ENCODE measurements at places on chromosomes 3 and 15.

DNA sequence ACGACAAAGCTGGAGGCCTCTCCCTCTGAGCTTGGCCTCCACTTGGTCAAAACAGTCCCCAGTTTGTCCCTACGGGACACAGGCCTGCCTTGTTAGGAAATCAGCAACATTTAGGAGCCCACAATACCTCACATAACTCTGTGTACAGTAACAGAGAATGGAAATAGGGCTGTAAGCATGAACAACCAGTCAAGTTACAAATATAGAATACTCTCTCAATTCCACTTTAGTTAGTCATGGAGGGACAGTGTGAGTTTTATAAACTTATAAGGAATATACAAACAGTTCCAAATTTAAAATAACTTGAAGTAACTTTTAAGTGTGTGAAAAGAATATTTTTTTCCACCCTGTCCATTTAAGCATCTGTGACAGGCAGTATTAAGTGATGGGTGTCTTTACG lies 129.4 kb downstream of the PGPEP1L start:
- no peak for DNase-seq

DNA sequence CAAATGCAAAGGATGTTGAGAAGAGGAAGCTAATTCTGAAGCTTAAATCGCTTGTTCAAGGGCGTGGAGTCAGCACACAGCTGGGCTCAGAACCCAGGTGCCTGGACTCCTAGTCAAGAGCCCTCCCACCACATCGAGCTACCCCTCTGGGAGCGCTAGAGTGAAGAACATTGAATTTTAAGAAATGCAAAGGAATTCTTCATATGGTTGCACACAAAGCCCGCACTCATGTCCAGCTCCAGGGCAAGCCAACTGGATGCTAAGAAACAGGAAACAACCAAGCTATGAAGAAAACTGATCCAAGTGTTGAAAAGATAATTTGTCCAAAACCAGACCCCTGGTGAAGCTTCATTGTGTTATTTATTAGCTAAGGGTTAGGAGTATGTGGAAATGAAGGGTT lies 122.3 kb downstream of the ALDH1A2 start:
- no peak for DNase-seq

DNA sequence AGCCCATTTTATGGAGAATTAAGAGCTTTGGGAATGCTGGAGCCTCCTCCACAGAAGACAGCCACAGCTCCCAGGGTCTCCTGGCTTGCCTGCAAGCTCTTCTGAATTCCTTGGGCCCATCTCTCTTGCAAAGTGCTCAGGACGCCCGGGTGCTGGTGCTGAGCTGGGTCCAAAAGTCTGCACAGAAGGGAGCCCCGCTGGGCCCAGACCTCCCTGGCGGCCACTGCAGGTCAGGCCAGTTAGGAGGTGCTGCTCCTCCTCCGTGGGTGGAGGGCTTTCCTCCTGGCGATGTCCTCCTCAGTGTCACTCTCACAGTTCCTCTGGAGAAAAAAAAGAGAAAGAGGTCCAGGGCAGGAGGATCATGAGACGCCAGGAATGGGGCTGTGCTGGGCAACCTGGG lies 74.5 kb upstream of the HERC1 start:
- DNase-seq: no peak

DNA sequence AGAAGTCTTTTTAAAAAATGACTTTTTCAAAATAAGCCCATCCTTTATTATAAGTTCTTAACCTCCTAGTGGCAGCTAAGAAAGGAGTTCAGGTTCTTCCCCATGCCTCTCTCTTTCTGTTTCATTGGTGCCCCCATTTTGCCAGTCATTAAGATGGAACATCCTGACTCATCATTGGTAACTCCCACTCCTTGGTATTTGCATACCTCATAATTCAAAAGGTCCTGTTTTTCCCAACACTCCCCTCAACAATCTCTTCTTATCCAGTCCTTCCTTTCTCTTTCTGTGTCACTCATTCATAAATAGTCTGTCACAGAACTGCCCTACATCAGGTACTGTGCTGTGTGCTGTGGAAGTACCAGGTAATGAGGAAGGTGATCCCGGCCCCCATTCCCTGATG lies 394.0 kb downstream of the FOXP1 start:
- no peak for DNase-seq

DNA sequence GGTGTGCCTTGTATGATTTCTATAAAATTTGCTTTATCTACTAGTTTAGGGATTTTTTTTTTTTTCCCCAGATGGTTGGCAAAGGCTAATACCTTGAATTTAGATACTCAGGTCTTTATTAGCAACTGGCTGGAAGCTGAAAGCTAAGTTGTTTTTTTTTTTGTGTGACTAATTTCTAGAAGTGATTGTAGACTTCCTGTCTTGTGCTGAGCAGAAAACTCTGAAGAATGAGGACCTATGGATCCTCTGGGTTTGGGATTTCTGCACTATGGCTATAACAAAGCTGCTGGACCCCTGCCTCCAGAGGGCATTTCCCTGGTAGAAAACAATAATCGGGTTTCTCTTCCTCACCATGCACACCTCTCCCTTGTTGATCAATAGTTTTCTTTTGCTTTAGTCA lies 10.0 kb downstream of the ARIH2 start:
- DNase-seq: no peak

DNA sequence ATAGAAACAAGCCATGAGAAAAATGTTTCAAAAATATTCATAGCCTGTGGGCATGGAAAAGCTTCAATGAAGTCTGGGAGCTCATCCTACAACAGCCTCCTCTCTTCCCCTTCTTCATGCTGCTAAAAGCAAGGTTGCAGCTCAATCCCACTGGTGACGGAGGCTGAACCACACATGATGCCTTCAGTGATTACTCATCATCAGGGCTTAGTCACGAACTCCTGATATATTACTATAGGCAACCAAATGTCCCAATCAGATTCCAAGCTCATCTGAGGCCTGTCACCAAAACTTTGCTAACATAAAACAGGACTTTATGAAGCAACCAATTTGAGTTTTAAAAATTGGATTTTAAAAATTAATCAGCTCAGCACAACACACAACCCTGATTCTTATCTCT lies 24.0 kb upstream of the SLC24A5 start:
- no peak for DNase-seq

- no peak for DNase-seq
These were observed 23.2 kb downstream of the THRB start for GRCh38 chr3:24471486-24471885.

DNA sequence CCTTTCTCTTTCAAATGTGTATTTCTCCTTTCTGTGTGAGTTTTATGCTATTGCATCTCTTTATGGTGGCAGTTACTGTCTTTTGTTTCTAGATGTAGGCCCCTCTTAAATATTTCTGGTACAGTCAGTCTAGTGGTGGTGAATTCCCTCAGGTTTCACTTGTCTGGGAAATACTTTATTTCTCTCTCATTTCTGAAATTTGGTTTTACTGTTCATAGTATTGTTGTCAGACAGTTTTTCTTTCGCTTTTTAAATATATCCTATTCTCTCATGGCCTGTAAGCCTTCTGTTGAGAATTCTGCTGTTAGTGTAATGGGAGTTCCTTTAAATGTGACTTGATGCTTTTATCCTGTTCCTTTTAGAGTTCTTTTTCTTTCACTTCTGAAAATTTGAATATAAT lies 874.0 kb downstream of the PLOD2 start:
- DNase-seq: no peak

DNA sequence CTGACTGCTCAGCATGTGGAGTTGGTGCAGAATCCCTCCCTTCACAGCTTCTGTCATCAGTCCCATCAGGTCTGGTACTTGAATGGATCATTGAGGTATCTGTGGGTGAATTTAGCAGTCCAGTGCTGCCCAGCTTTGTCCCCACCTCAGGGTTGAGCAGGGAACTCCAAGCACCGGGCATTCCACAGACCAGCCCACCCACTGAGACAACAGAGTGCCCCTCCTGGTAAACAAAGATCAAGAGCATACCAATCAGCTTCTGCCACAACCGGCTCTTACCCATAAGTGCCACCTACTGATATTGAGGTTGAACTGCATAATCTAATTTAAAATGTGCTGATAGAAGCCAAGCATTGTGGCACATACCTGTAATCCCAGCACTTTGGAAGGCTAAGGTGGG lies 57.1 kb upstream of the FXR1 start:
- no peak for DNase-seq

GRCh38 chr3:170010498-170010897 lies 27.3 kb upstream of the GPR160 start:
- DNase-seq: no peak

- DNase-seq: no peak
These were observed 26.5 kb downstream of the GPR15 start for GRCh38 chr3:98558100-98558827.

- DNase-seq: no peak
These were observed 74.8 kb upstream of the NAALADL2 start for GRCh38 chr3:174784206-174784934.

DNA sequence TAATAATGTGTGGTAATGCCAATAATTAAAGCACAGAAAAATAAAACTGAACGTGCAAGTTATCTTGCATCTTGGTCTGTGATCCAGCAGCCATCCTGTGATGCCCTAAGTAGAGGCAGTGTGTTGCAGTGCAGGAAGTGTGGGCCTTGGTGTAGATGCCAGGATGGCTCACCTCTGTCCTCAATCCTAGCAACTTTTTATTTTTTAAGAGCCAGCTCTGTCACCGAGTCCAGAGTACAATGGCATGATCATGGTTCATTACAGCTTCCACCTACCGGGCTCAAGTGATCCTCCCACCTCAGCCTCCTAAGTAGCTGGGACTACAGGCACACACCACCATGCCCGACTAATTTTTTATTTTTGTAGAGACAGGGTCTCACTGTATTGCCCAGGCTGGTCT lies 7.6 kb downstream of the BAHD1 start:
- DNase-seq: no peak

All from activated CD4-positive, alpha-beta T cell treated with anti-CD3 and anti-CD28 coated beads for 1 hour (primary cell).